B cell (primary cell): ENCODE measurements at places on chromosomes 13 and 19.
A peak's percentile ranks its signal among the peaks of the same experiment; 100 is the strongest.

- no peak for DNase-seq
Observed at GRCh38 chr13:103145442-103145841, 79.2 kb upstream of the SLC10A2 start.

DNA sequence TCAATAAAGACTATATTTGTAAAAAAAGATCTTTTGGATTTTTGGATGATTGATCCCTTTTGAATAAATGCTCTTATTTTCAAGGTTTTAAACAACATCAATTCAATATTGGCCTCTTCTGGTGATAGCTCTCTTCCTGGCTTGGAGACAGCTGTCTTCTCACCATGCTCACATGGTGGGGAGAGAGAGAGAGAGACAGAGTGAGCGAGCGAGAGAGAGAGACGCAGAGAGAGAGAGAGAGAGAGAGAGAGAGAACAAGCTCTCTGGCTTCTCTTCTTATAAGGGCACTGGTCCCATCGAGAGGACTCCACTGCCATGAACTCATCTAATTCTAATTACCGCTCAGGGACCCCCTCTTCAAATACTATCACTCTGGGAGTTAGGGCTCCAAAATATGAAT lies 32.1 kb upstream of the FARP1 start:
- no peak for DNase-seq

GRCh38 chr13:77697217-77698103 lies at the start of gene SLAIN1:
Gene SLAIN1 (plus strand): TSS chr13:77697687. CDS start chr13:77697914, 227 bp downstream.
- DNase-seq = peak; percentile 91

GRCh38 chr13:30880856-30881155 lies 25.3 kb upstream of the MEDAG start:
- no peak for DNase-seq

DNA sequence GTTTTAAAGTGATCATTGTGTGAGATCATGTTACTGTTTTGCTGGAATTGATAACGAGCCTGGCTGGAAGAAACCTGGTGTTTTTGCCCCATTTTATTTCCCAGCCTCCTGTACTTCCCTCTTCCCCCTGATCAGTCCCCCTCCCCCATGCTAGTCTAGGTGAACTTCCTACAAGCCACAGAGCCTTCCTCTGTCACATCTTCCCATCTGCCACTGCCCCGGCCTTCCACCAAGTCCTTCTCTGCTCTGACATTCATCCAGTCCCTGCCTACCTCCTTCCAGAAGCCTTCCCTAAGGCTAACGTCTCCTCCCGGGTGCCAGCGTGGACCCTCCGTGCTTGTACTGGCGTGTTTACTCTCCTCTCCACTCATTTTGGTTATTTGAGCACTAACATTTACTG lies 14.3 kb downstream of the FARP1 start:
- no peak for DNase-seq

- no peak for DNase-seq
Observed at GRCh38 chr13:48486362-48486761, 46.5 kb downstream of the RCBTB2 start.

DNA sequence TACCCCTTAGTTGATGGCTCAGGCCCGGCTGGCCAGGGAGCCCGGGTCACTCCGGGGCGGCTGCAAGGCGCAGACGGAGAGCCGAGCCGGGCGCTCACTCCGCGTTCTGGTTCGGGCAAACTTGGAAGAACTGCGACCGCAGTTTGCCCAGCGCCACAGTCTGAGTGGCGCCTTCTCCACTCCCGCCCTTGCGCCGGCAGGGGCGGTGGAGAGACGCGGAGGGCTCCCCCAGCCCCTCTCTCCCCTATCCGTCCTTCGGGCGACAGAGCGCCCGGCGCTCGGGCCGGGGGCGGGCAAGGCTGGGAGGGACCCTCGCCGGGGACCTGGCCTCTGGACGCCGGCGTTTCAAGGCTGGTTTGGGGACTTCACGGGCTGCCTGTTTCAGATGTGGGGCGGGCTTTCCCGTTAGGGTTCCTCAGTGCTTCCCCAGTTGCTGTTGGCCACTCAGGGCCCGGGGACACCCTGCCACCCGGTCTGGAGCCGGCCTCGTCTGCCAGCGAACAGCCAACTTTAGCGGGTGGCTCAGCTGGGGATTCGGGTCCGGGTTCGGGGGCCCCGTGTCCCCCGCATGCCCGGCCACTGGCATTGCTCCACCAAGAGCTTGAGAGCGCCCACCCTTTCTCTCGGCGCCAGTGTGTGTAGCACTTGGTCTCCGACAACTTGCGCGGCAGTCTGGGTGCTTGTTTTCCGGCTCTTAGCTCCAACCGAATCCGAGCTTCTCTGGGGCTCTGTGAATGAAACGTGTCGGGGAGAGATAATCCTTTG lies 1.5 kb downstream of the GPC6 start:
- DNase-seq = no peak

GRCh38 chr13:98977568-98978265 lies at the start of gene DOCK9:
Gene DOCK9 (minus strand): TSS chr13:98978064. CDS start chr13:98977909, 155 bp downstream.
- no peak for DNase-seq

DNA sequence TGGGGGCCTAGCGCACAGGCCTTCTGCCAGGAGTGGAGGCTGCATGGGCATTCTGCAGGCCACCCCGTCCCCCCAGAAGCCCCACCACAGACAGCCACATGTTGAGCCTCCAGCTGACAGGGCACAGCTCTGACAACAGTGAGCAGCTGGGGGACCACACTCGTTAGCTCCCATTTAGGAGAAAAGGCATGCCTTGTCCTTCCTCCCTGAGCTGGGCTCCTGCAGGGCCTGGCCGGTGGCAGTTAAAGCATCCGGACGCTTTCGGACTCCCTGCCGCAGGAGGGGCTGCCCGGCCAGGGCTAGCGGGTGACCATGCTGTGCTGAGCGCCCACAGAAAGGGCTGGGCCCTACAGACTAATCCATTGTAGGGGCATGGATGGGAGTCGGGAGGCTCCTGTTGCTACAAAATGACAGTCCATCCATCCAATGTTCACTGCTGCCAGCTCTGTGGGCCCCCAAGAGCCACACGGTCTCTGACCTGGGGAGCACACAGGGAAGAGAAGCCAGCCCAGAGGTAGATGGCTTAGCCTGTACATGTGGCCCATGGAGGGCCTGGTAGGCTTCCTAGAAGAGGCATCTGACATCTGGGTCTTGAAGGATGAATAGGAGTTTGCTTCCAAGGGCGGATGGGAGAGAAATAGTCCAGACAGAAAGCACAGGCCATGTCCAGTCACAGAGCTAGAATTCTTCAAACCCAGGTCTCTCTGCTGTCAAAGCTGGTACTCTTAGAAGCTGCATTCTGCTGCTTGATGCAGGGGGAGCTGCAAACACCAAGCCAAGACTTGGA lies 116.5 kb upstream of the VSTM2B start:
- DNase-seq = no peak

- DNase-seq = no peak
Observed at GRCh38 chr13:59531571-59532091, 632.1 kb downstream of the DIAPH3 start.

DNA sequence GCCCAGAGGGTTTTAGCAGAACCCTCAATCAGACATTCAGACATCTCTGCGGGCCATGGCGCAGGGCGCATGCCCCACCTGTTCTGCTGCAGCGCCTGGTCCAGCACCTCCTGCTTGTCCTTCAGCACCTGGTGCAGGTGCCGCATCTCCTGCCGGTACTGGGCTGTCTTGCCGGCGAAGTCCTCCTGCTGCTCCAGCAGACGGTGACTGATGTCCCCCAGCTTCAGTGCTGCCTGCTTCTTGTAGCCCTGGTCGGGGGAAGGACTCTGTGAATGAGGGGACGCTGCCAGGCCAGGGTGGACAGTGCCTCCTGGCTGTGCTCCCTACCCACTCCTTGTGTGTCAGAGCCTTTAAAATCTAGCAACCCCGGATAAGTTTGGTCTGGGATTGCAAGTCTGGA lies 12.2 kb upstream of the SLC7A9 start:
- no peak for DNase-seq
